ENCODE measurements at places on chromosomes 2 and 18. TPM values are rescaled to one million over a fixed set of nuclear protein-coding genes. Genes with fewer than 3 reads are reported as not detected.

DNA sequence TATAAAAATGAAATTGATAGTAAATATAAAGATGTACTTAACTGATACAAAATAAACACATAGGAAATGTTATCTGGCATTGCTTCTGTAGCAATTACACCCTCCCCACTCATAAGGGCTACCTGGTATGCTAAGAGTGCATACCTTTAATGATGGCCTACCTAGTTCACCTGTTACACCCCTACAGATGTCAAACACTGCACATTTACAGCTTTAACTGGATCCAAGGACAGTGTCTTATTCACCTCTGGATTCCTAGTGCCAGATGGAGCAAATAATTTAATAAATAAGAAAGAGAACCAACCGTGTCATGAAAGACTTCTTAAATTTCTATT lies 15.3 kb upstream of the SEC11C start:
- no peak for DNase-seq

DNA sequence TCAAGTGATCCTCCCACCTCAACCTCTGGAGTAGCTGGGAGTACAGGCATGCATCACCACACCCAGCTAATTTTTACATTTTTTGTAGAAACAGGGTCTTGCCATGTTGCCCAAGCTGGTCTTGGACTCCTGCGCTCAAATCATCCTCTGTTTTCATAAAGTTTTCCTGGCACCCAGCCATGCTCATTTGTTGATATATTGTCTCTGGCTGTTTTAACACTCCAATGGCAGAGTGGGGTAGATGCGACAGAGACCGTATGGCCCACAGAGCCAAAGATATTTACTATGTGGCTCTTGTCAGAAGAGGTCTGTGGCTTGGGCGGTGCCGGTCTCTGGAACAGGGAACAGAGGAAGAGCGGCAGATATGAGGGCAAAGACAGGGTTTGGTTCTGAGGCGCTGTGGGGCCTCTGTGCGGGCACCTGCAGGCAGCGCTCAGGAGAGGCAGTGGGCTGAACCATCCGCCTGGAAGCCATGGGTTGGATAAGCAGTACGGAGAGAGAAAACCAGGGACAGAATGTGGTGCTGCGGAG lies 50.2 kb downstream of the CENPO start:
- no peak for DNase-seq

GRCh38 chr2:233267516-233268245 lies 16.2 kb downstream of the ATG16L1 start:
- DNase-seq: no peak

- DNase-seq: peak; percentile 49
Observed at GRCh38 chr2:137947728-137948336, 16.4 kb upstream of the HNMT start.

DNA sequence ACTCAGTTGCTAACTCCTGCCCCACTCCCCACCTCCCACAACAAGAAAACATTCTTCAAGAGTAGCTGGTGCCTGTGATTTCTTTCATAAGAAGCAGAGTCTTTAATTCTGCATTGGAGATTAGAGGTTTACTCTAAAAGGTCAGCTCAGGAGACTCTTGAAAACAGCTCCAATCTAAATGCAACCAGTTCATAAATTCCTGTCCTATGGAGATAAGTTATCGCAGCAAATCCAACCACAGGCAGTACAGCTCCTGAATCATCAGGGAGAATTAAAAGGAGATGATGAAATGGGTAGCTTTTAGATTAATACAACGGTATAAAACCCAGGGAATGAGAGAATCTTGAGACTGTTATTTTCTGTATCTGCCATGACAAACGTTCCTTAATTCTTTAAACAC lies 130.7 kb downstream of the SOCS6 start:
- no peak for DNase-seq

- no peak for DNase-seq
Observed at GRCh38 chr2:231571661-231572191, 20.9 kb upstream of the TEX44 start.

DNA sequence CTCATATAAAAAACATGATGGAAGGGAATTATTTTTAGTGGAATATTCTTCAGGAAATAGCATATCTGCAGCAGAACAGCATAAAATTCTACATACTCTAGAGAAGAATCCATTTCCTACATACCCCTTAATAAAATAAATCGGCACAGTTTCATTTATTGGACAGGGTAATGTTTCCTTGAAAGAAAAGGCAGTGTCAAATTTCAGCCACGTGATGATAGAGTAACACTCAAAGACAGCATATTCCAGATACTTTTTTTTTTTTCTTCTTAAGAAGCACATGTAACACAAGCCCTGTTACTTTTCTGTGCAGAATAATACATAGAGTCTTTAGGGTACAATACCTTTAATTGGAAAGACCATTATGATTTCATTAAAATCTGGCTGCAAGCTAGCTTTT lies 204.4 kb downstream of the SRBD1 start:
- DNase-seq: no peak

DNA sequence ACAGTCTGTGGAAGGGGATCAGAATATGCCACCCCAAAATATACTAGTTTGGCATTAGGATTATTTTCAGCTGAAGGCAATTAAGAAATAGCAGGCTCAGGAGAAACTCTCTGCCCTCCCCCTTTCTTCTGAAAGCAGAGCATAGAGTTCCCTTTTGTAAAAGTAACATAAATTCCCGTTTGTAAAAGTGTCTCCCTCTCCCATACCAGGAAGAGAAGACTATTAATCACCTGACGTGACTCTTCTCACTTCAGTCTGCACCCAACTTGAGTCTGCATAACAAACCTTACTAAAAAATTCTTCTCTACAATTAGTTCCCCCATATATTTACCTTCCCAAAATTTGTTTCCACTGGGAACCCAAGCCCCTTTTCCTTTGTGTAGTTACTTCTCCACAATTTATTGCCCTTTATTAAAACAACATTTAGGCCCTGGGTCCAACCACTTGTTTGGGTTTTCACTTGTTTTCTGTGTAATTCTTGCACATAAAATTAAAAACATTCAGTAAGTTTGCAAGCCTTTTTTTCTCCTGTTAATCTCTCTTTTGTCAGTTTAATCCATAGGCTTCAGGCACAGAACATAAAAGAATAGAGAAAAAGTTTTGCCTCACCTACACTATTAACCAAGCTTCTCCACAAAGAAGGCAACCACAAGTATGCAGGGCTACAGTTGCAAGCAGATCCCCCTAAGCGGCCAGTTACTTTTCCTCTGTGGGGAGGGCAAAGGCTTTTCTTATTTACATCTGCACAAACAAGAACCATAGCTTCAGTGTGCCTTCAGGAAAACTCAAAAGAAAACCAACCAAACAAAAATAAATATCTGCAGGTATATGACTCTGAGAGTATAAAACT lies 107.6 kb upstream of the MSH2 start:
- no peak for DNase-seq

DNA sequence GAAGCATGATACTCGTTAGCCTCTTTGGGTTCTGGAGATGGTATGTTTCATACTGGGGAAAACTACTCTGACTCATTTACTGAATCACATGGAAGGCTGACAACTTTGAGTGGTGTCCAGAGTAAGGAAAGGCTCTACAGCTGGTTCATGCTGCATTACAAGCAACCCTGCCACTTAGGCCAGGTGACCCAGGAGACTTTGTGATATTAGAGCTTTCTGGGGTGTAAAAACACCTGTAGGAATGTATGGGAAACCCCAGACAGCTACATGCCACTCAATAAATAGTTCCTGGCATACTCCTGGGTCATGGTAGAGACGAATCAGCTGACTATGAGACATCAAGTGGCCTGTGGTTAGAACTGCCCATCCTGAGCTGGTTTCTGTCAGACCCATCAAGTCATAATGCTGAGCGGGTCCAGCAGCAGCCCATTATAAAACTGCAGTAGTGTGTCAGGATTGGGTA lies 21.3 kb upstream of the TCF7L1 start:
- DNase-seq: no peak

DNA sequence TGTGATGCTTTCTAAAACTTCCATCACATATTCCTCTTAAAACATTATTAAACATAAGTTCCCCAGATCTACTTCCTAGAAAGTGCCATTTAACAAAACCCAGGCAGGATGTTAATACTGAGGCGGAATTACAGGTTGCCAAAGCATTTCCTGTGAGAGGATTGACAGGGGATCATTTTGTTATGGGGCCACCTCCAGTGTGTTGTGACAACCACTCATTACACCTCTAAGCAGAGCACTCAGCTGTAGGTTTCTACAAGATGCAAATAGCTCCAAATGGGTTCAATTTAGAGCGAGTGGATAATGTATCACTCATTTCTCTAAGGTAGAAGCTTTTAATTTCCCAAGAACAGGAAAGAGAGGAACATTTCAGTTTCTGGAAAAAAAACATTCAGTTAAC lies 1429.5 kb upstream of the ACVR2A start:
- DNase-seq: no peak

GRCh38 chr2:10594011-10594410 lies 95.8 kb downstream of the NOL10 start:
- DNase-seq: no peak

- DNase-seq: no peak
Observed at GRCh38 chr2:54624591-54625071, 98.8 kb upstream of the EML6 start.

GRCh38 chr2:218863021-218863520 lies 3.5 kb downstream of the WNT6 start:
- DNase-seq: no peak

- no peak for DNase-seq
Observed at GRCh38 chr2:233141901-233142300, 81.8 kb downstream of the INPP5D start.

DNA sequence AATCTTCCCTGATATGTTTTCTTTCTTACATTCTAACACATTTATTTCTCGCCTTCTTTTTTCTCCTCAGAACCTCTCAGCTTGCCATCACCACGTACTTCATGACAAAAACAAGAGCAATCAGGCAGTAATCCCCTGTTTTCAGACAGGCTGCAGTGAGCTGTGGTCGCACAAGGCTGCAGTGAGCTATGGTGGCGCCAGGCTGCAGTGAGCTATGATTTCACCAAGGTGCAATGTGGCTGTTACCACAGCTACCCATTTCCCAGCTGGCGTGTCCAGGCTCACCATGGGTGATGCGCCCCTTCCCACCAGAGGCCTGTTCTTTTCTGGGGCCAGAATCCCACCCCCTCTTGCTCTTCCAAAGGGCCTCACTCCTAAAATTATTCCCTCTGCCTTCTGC lies 25.8 kb downstream of the TCF23 start:
- DNase-seq: no peak

DNA sequence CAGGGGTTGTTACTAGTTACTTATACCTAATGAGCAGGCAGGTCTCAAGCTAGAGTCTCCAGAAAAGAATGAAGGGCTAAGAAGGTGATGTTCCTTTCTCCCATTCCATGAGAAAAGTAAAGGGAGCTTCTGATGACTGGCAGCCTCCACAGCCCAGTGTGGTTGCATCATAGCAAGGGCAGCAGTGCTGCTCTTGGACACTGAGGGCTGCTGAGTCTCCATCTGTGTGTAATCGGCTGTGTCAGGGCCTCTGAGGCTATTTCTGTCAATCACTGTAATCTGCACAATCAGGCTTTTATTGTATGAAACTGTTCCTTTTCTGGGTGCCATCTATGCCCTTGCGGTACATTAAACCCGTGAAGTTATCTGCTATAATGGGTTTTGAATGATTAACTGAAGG lies 164.1 kb upstream of the FBXO11 start:
- DNase-seq: no peak

DNA sequence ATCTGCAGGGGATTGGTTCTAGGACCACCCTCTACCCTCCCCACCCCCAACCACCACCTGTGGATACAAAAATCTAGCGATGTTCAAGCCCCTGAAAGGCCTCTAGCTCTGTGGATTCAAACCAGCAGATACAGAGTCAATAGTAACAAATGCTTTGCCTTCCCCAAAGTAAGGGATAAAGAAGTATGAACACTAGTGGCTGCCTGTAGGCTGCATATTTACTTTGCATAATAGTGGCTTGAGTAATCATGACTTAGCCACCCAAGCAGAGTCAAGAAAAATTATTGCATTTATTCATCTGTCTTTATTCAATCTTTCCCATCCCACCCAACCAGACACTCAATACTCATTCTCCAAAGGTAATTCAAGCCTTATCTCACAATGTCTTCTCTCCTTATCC lies 43.8 kb downstream of the SOCS6 start:
- DNase-seq: no peak

DNA sequence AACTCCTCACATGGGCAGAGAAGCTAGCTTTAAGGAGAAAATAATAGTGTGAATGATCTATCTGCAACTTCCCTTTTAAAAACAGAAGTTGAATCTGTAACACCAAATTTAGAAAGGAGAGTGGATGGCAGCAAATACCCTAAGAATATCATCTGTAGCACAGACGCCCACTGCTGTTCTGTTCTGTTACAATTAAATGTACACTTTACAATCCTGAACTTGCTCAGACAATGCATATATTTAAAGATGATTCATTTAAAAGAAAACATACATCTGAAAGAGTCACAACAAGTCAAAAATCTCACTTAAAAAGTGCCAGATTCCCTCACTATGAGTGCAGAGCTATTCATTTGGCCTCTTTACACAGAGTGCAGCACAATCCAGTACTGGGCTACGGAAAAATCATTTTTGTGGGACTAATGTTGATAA lies 8.0 kb upstream of the SERTAD2 start:
- DNase-seq: no peak

- no peak for DNase-seq
Observed at GRCh38 chr18:44813586-44813985, 132.9 kb downstream of the SETBP1 start.

DNA sequence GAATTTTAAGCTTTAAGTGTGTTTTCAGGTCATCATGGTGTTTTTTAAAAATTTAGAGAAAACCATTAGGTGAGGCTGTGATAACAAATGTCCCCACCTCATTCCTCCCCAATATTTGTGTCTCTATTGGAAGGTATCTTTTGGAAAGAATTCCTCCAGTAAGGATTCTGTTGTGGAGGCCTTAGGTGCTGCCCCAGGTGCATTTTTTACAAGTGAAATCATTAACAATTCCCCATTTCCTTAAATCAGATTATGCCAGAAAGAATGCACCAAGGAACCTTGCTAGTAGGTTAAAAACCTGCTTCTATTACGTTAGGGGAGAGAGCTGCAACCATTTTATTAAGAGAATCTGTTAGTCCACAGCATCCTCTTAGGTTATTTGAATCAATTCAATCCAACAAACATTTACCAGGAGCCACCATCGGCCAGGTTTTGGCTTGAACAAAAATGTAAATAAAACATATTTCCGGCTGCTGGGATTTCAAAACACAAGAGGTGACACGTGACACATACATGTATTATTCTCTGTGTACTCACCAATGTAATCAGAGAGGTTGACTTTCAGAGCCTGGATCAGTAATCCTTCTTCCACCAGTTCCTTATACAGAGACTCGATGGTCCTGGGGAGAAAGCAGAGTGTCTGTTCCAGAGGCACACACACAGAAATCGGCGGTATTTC lies 112.5 kb upstream of the ASB18 start:
- no peak for DNase-seq

CASP8 gene
- 29.1 TPM for total RNA-seq

GNLY gene
- total RNA-seq: 1.0 TPM

SYT4 gene
- total RNA-seq: 3.2 TPM

SLC9A2 gene
- 0.09 TPM for total RNA-seq

ZNF521 gene
- 15.0 TPM for total RNA-seq

CLHC1 gene
- total RNA-seq: 5.6 TPM

GAREM2 gene
- 3.3 TPM for total RNA-seq

PPP1R1C gene
- 1.3 TPM for total RNA-seq

PDK1 gene
- 15.0 TPM for total RNA-seq

APCDD1 gene
- total RNA-seq: 206 TPM

PIEZO2 gene
- total RNA-seq: 2.7 TPM
